Smooth muscle cell of the pulmonary artery (primary cell): ENCODE measurements at places on chromosomes 7 and 10. TPM values are rescaled to one million over a fixed set of nuclear protein-coding genes. Genes with fewer than 3 reads are reported as not detected.

Gene KBTBD2
- 31.4 and 36.4 TPM in 2 replicates for total RNA-seq

Gene TLL2
- total RNA-seq, result 0.13 and 0.23 TPM in 2 replicates

Gene PON1
- not detected in 2 replicates for total RNA-seq

Gene DNAAF5
- total RNA-seq, result 17.8 and 24.1 TPM in 2 replicates

Gene ERVW-1
- total RNA-seq, result not detected in 2 replicates

Gene KNDC1
- 0.65 and 0.86 TPM in 2 replicates for total RNA-seq

Gene NEUROG3
- not detected in 2 replicates for total RNA-seq

Gene LRRN3
- 3.1 and 7.4 TPM in 2 replicates for total RNA-seq

Gene SPDYE8
- not detected in 2 replicates for total RNA-seq

Gene NUTM2A
- total RNA-seq, result 0.46 and 0.56 TPM in 2 replicates

Gene TSPAN15
- total RNA-seq, result 0.33 and 1.7 TPM in 2 replicates
